ENCODE measurements at places on chromosomes 12 and 14.

- DNase-seq = no peak
These were observed 17.5 kb downstream of the GRIP1 start for GRCh38 chr12:66661357-66661756.

DNA sequence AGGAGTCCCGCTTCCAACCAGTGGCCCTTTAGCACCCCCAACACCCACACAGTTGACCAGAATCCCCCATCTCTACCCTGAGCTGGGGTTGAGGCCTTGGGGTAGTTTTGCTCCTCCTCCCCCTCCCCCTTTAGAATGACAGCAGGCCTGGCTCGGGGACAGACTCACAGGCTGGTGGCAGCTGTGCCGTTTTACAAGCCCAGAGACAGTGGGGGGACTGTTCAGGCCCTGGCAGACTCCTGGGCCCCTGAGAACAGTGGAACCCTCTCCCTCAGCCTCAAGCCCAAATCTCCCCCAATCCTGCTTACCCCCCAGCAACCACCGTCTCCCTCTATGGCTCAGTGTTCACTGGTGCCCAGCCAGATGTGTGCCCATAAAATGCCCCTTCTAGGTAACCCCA lies 10.1 kb downstream of the TMEM119 start:
- DNase-seq = no peak

DNA sequence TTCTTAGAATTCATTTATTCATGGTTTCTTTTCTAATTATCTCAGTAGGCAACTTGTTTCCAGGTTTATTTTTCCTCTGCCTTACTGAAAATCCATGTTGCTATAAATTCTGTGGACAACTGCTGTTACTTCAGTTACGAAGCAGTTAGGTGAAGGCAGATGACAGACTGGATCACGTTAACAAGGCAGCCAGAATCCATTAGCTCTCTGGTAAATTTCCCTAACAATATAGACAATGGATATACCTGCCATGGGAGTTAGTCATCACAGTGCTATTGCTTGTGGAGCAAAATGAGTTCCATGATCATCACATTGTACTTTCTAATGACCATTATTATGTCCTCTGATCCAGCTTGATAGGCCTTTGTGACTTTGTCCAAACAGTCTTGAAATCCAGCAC lies 291.5 kb downstream of the NELL2 start:
- DNase-seq = no peak

GRCh38 chr12:31650918-31651317 lies 8.6 kb upstream of the ETFBKMT start:
- no peak for DNase-seq

DNA sequence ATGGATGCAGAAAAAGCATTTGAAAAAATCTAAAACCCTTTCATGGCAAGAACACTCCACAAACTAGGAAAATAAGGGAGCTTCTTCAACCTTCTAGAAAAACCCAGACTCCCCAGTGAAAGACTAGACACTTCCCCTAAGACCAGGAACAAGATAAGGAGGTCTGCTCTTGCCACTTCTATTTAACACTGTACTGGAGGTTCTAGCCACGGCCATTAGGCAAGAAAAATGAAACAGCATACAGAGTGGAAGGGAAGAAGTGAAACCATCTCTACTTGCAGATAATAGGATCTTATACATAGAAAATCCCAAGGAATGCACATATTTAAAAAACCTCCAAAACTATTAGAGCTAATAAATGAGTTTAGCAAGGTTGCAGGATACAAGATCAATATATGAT lies 42.3 kb downstream of the CHGA start:
- no peak for DNase-seq

GRCh38 chr14:91858536-91859275 lies 8.6 kb downstream of the TC2N start:
- DNase-seq = no peak

DNA sequence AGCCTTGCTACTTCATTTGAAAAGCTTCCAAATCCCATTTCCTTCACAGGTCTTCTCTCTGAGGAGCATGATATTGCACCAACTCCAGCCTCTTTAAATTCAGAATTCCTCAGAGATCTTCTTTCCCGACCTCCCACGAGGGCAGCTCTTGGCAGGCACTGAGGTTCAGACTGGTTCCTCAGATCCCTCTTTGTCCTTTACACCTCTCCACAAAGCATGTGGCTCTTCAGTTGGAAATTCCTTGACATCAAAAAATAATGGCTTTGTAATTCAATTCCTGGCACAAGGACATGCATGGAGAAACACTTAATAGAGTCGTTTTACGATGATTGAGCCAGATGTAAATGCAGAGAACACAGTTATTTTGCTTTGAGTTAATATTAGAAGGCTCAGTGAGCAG lies 63.2 kb upstream of the TMX1 start:
- DNase-seq = no peak
